ENCODE measurements at places on chromosomes 6 and 20.
A peak's percentile ranks its signal among the peaks of the same experiment; 100 is the strongest.

DNA sequence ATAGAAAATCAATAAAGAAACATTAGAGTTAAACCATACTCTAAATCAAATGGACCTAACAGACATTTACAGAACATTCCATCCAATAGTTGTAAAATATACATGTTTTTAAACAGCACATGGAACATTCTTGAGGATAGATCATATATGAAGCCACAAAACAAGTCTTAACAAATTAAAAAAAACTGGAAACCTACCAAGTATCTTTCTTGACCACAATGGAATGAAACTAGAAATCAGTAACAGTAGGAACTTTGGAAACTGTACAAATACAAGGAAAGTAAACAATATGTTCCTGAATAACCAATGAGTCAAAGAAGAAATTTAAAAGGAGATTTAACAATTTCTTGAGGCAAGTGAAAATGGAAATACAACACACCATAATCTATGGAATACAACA lies 91.2 kb upstream of the GLP1R start:
- DNase-seq = no peak

- no peak for DNase-seq
Measured at GRCh38 chr6:97133067-97133466, 149.9 kb downstream of the MMS22L start.

DNA sequence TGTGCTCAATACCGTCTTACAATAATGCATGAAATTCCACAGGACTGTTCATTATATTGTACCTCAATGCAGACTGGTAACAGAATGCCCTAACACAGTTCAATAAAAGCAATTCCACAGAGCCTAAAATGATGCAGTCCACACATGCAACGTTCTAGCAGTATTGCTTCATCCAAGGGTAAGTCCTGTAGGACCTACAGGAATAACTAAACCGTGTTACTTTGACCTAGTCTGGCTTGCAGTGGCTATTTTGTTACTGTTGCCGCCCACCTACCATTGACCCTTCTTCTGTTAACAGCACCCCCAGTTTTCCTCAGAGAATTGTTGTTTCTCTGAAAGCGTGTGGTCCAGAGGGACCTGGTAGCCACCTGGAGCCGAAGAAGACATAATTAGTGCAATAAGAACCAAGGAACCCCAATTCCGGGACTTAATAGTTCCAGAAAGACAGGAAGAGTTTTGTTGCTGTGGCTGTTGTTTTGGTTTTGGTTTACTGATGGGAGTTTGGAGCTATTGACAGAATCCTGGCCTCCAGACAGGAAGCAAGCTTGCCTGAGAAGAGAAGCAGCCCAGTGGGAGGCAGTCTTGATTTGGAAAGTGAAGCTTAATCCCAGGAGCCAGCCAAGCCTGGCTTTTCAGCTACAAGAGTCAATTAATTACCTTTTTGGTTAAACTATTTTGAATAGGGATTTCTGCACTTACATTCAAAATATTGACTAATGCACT lies 91.3 kb downstream of the FRK start:
- DNase-seq = no peak

GRCh38 chr6:25450469-25451198 lies 171.5 kb downstream of the CARMIL1 start:
- no peak for DNase-seq

GRCh38 chr6:126764104-126764503 lies 354.4 kb upstream of the RSPO3 start:
- DNase-seq = no peak

GRCh38 chr6:133241086-133241900 lies at the start of gene EYA4:
TSS of gene EYA4 (plus strand) at chr6:133241357. CDS start at chr6:133274781, 33,424 bp downstream.
- no peak for DNase-seq

DNA sequence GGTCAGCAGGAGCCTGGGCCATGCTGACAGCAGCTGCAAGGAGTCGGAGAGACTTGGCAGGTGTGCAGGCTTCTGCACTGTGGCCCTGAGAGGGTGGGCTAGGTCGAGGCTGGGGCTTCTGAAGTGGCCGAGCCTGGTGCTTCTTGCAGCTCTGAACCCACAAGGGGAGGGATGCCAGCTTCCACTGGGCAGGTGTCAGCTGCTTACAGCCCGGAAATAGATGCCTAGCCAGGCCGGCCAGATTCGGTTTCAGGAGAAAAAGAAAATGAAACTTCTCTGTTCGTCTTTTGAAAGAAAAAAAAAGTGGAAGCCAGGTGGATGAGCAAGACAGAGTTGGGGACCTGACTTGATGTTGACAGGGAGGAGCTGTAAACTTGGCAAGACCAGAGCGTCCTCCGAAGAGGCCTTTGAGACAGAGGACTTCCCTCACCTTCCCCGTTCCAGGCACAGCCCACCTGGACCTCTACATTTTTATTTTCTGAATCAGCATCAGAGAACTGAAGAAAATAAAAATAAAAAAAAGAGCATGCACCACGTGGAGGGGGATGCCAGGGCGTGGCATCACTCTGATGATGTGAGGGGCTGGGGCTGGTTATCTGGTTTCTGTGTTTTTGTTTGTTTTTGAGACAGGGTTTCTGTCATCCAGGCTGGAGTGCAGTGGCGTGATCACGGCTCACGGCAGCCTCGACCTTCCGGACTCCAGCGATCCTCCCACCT lies at the start of gene ZBP1:
Gene ZBP1 (minus strand): TSS at position 153 of the 717 bp plus-strand sequence. CDS start 131 bp downstream, at position 22.
- peak; percentile 38 for DNase-seq

DNA sequence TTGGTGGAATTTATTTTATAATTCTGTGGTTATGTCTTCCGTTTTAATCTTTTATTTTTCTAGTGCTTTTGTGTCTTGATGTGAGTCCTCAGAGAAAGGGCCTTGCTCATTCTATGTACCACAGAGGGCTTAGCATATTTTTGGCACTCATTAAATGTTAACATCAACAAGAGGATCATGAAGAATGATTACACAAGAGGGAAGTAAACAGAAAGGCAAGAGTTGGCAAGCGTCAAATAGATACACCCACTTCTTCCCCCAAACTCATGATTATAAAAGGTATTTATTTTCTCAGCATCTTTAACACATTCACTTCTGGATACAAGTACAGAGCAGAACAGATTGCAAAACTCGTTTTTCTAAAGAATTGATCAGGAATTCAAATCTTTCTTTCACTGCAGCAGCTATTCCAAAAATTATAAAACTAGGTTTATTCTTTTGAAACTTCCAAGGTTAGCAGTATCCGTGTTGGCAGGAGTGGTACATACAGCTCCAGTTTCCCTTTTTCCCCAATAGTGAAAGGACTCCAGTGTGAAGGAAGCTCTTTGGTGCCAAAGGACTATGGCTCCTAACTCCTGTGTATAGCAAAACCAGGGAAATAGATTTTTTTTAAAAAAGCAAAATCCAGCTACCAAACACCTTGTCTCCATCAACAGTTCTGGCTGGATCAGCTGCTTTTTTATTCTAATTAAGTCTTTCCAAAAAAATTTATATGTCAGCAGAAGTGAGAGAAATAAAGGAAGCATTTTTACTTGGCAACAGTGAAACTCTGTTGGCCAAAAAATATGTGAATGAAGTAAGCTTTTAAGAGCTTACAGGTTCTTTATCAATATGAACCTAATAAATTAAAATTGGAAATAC lies 221.9 kb downstream of the ADGRG6 start:
- no peak for DNase-seq

GRCh38 chr6:17505767-17506280 lies 94.3 kb upstream of the FAM8A1 start:
- DNase-seq = no peak

DNA sequence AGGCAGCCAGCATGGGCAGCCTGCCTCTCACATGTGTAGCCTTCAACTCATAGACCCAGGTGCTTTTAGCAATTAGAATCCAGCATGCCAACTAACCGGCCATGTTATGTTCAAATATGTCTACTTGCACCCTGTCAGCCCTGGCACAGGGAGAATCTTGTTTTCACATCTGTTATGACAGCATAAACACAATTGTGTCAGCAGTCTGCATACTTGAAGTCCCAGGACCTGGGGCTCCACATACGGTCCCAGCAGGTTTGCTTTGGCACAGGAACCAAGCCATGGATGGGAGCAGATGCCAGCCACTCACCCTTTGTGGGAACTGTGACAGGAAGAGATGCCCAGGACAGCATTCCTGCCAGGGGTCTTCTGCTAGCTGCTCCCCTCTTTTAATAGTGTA lies 67.2 kb upstream of the SYNDIG1 start:
- no peak for DNase-seq

- no peak for DNase-seq
Measured at GRCh38 chr20:62212299-62212698, 7.8 kb downstream of the HRH3 start.

DNA sequence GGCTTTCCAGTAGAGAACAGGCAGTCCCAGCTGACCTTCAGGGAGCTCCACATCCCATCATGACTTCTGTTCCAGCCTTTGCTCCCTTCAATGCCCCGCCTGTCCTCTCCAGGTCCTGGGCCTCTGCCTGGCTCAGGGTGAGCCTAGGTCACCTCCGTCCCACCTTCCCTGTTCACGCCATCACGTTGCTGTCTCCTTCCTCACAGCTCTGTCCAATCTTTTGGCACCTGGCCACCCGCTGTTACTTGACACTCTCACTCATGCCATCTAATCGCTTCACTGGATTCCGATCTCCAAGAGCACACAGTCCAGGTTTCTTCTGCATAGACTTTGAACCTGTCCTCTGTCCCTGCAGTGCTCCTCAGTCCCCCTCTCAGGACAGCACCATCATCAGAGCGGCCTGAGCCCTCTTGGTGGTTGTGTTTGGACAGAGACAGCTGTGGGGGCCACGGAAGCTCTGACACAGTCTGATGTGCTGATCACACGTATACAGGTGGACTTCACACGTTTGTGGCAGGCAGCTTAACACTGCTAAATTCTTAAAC lies 34.7 kb upstream of the TIAM2 start:
- DNase-seq = no peak

All from Caco-2 (cell line).